CD4-positive, alpha-beta T cell treated with Interleukin-10 for 1 hour (primary cell): ENCODE measurements at places on chromosomes 5 and 9.

- DNase-seq: no peak
These were observed 60.9 kb downstream of the DOCK2 start for GRCh38 chr5:169697976-169698375.

GRCh38 chr5:67827541-67827940 lies 388.0 kb upstream of the PIK3R1 start:
- DNase-seq: no peak

DNA sequence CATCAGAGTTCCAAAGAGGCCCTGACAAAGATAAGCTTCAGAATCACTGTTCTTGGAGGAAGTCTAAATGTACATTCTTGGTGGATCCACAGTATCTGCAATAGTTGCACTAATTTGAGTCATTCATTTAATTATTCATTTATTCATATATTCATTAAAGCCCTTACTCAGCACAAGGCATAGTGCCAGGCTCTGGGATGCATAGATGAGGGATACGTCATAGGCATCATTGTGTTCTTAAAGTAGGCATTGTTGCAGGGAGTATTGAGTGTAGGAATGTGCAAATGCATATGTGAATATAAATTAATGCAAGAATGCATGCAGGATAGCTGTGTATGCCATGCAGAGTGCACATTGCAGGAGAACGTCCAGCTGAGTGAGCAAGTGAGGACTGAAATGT lies 100.7 kb downstream of the DRD1 start:
- DNase-seq: no peak

DNA sequence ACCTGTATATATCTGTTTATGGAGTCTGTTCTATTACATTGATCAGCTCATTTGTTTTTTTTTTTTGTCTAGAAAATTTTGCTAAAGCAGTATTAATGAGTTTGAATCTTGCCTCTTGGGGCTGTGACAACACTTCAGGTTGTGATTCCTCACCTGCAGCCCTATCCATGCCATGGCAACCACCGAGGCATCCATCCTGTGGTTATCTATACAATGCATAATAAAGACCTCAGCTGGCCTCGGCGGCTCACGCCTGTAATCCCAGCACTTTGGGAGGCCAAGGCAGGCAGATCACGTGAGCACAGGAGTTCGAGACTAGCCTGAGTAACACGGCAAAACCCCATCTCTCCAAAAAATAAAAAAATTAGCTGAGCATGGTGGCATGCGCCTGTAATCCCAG lies 28.1 kb upstream of the PDCD1LG2 start:
- DNase-seq: no peak

DNA sequence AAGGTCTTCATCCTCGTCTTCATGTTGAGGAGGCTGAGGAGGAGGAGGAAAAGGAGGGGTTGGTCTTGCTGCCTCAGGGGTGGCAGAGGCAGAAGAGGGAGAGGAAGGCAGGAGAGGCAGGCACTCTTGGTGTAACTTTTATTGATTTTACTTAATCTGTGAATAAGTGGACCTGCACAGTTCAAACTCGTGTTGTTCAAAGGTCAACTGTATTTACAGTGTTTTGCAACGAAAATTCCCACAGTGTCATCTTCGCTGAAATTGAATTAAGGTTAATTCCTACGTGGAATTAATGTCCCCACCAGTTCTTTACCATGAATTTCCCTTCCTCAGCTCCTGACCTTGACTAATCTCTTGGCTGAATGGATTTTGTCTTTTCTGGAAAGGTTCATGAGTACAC lies 21.2 kb upstream of the ENHO start:
- DNase-seq: no peak

- DNase-seq: no peak
These were observed 242.0 kb downstream of the AUH start for GRCh38 chr9:91119679-91120078.

GRCh38 chr5:132049559-132049958 lies 10.9 kb upstream of the IL3 start:
- DNase-seq: no peak
